GM12865 (cell line): ENCODE measurements at places on chromosomes 7 and 10.

DNA sequence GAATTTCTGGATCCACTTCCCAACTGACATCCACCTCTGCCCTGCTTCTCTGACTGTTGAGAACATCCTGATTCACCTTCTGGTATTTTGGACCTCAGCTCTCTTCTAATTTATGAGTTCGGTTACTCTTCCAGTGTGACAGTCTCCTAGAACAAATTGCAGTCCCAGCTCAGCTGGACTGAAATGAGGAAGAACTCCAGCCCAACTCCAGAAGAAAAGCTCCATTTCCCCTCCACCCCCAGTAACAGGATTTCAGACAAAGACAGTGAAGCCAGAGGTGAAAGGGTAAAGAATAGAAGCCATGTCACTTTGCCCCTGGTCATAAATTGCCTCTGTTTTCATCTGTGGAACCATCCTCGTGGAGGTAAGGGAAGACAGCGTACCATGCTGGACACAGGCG, 26.2 kb upstream of the INHBA start:
- no peak for DNase-seq

GRCh38 chr7:101707587-101707986, 78.5 kb upstream of the MYL10 start:
- DNase-seq, result no peak

- DNase-seq, result no peak
Observed at GRCh38 chr10:104416-104815, 30.8 kb upstream of the ZMYND11 start.

GRCh38 chr7:43729924-43730248, 563 bp upstream of the COA1 start:
- DNase-seq, result no peak

DNA sequence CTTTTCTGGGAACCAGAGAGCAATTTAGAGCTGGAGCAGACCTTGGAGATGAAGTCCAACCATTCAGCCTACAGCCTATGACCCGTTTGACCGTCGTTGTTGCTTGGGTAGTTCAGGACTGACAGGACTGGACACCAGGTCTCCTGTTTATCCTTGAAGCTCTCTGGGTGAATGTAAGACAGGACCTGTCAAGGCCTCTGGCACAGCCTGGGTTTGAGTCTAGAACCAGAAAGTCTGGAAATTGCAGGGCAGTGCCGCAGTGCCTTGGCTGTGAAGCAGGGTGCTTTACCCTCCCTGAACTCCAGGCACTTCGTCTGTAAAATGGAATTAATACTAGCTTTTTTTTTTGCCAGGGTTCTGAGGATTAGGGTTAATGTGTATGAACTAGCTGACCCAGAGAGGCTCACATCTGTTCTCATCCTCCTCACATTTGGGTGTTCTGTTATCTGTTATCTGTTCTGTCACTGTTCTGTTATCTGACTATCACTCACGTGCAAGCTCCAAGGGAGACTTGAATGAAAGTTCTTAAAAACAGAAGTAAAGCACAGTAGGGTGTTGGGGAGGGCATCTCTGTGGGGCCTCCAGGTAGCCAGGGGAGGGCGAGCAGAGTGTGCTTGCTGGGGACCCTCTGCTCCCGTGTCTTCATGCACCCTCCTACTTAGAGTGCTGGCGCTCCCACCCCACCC, 9.9 kb downstream of the BLVRA start:
- DNase-seq, result no peak

- DNase-seq, result no peak
Observed at GRCh38 chr10:30048768-30049517, 10.4 kb downstream of the JCAD start.

DNA sequence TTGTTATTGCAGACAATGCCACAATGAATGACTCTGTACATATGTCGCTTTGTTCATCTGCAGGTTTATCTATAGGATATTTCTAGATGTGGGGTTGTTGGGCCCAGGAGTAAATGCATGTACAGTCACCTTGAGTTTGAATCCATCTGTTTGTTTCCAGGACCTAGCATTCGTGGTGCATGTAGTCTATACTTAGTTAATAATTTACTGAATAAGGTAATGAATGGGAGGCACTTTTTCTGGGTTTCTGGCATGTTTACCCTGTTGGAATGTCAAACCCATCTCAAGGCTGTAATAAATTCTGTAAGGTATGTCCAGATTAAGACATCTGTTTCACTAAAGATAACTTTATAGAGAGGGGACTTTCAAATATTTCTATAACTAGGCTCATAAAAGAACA, 23.5 kb downstream of the HECTD2 start:
- no peak for DNase-seq

- DNase-seq, result peak; percentile 95
Observed at GRCh38 chr10:12348870-12349628, at the start of gene CAMK1D. Gene CAMK1D (plus strand): TSS chr10:12349547.

DNA sequence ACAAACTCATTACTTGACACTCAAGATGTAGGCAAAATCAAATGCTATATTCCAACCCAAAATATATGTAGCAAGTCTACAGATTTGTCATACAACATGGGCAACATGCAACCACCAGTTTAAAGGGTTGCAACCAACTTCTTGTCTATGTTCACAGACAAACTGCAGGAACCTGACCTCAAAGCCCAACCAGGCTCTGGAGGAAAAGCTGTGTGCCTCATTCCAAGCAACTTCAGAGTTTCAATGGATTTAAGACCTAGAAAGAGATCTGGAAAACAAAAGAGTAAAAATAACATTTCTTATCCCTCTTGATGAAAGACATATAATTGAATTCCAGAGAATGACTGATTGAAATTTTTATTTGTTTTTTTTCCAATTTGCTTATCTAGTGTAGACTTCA, 300.5 kb upstream of the ETV1 start:
- no peak for DNase-seq

- no peak for DNase-seq
Observed at GRCh38 chr10:125146791-125147579, 13.4 kb downstream of the CTBP2 start.

DNA sequence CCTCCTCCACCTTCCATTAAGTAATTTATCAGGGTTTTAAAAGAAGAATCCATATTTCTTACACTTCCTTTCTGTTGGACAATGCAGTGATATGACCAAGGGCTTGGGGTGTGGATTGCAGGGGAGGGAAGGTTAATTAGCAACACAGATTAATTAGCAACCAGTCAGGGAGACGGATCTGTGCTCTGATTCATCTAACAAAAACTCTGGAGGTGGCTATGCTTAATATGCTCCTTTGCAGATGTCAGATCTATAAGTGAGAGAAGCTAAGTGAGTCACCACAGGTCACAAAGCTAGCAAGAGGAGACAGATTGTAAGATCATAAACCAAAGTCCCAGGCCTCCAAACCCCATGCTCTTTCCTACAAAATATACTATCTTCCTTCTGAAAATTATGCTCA, 178.8 kb upstream of the ITGB1 start:
- DNase-seq, result no peak

DNA sequence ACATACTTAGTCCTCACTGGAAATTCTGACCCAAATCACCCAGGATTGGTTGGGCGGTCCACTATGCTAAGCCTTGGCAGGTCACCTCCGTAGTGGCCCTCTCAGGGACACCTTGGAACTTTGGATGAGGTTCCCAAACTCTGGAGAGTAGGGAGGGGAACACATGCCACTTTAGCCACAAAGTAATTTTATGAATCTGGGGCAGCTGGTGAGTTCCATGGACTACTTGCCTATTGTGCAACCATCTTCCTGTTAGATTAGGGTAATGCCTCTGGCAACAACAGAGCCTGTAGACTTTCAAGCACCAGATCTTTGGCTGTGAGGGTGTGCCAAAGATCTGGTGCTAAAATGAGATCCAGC, 77.7 kb downstream of the ITGB8 start:
- no peak for DNase-seq

DNA sequence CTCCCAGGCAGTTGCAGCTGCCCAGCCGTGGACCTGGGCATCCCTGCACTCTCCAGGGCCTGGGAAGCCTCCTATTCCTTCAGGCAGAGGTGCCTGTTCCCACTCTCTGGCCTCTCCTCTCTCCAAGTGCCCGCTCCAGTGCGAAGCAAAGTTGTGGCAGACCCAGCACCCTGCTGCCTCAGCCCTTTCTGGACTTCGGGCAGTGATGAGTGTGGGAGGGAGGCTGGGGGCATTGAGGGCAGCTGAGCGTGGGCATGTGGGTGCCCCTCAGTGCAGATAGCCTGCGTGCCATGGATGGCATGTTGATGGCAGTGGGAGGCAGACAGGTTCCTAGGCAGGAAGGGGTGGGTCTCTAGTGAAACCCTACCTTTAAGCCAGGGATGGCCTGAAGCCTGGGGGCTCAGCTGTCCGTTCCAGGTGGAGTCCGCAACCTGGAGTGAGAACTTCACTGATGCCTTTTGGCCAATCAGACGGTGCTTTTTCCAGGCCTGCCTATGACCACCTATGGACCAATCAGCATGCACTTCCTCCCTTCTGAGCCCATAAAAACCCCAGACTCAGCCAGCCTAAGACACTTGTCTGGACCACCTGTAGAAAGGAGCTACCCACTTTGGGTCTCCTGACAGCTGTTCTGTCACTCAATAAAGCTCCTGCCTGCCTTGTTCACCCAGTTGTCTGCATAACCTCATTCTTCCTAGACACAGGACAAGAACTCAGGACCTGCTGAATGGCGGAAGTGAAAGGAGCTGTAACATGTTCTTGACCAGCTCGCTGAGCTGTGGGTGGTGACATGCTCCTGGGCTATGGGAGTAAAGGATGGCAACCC, 26.1 kb downstream of the SVIL start:
- no peak for DNase-seq

DNA sequence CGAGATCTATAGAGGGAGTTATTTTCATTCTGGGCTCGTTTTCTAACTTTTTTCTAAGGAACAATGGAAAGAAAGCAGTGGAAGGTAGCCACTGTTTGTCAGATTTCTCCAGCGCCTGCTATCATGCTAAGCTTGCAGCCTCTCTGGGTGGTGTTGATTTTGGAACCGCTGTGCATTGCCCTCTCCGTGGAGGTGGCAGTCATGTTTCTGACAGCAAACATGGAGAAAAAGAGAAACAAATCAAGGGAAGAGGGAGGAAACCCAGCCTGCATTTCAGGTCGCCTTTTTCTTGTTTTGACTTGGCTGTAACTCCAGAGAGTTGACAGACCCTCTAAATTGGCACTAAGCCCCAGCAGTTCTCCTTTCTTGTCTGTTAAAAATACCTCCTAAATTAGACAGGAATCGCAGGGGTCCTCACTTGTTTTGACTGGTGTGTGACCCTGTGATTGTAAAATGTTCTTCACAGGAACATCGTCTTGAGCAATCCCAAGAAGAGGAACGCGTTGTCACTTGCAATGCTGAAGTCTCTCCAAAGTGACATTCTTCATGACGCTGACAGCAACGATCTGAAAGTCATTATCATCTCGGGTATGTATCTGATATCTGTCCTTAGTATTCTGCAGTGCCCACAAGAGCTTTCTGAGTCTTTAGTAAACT, 4.8 kb downstream of the ECHDC3 start:
- no peak for DNase-seq

DNA sequence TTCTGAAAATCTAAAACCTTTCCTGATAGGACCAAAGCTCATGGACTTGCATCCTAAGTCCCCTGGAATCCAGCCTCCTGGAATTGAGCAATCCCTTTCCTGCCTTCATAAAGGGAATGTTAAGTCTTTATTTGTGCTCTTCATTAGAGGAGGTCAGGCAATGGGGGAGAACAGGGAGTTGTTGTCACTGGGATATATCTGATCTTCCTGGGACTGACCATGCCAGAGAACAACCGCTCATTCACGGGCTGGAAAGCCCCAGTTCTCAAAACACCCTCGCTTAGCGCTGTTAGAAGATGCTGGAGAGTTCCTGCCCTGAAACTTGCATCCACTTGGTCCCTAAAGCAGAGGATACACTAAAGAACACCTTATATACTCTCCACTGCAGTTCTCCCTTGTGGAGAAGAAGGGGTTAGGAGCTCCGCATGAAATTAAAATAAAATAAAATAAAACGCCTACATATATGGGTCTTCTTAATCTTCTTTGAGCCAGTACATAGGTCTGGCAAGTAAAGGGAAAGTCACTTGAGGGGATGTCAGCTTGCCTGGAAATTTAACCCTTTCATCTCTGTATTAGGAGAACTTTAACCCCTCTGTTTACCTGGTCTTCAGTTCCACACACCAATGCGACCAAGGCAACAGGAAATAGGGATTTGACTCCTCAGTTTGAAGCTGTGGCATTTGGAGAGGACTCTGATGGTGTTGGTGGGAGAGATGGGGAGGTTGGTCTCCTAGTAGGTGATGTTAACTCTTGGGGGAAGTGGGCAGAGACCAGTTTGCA, 1.2 kb downstream of the SORCS1 start:
- DNase-seq, result no peak

- DNase-seq, result no peak
Observed at GRCh38 chr7:118436663-118437062, 212.2 kb downstream of the ANKRD7 start.

- no peak for DNase-seq
Observed at GRCh38 chr7:1220977-1221745, 11.5 kb upstream of the UNCX start.

- no peak for DNase-seq
Observed at GRCh38 chr10:88236121-88236743, 346.9 kb downstream of the RNLS start.

GRCh38 chr7:26626687-26627086, 237.7 kb downstream of the SKAP2 start:
- DNase-seq, result no peak

- DNase-seq, result no peak
Observed at GRCh38 chr7:132286836-132287235, 289.4 kb downstream of the PLXNA4 start.

GRCh38 chr10:113444766-113445365, 108.0 kb upstream of the HABP2 start:
- no peak for DNase-seq

DNA sequence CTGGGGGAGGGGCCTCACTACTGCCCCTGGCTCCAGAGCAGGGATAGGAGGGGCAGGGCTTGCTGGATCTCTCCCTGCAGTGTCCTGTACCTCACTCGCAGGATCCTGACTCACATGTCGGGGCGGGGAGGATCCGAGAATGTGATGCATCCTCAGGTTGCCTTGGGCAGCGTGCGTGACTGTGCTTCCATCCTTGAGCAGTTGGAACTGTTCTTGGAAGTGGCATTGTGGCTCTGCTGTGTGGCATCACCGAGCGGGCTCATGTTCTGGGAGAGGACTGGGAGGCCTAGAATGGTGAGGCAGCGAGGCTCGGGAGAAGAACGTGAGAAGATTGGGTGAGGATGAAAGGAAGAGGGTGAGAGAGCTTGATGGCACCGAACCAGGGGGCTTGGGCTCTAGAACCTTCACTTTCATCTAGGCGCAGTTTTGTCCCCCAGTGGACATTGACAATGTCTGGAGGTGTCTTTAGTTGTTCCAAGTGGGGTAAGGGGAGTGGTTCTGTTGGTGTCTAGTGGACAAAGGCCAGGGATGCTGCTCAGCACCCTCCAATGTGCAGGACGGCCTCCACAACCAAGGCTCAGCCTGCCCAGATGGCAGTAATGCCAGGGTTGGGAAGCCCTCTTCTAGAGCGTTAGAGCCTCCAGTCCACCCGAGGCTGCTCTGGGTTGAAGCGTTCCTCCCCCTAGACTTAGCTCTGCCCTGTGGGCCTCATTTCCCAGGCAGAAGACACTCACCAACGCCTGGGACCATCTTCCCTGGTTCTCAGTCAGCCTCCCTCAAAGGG, 8.4 kb downstream of the RARRES2 start:
- no peak for DNase-seq
